ENCODE measurements at places on chromosomes 6 and 20.
A peak's percentile ranks its signal among the peaks of the same experiment; 100 is the strongest.

DNA sequence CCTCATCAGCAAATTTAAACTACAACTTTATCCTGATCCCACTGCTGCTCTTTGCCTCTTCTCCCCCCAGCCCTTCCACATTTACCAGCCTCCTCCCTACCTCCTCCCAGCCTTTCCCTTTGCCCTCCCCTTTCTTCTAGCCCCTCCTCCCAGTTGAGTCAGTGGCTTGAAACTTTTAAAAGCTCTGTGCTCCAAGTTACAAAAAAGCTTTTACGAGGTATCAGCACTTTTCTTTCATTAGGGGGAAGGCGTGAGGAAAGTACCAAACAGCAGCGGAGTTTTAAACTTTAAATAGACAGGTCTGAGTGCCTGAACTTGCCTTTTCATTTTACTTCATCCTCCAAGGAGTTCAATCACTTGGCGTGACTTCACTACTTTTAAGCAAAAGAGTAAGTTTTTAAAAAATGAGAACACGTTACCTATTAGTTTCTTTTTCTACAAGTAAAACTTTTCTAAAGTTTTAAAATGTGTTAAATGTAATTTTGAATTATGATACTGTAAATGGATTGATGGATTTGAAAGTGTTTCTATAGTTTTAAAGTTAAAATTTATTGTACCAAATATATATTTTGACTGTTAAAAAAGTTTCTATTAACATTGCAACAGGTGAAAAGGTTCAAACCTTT, at the start of gene GJA1:
Gene GJA1, plus strand, starts transcription at position 203 of the 626 bp plus-strand sequence. CDS start 11,202 bp downstream, outside the sequence.
- DNase-seq: no peak

- peak; percentile 11 for DNase-seq
Observed at GRCh38 chr20:47220161-47220582, 136.3 kb downstream of the ZMYND8 start.

GRCh38 chr6:143478479-143479062, 28.0 kb downstream of the PEX3 start:
- no peak for DNase-seq

DNA sequence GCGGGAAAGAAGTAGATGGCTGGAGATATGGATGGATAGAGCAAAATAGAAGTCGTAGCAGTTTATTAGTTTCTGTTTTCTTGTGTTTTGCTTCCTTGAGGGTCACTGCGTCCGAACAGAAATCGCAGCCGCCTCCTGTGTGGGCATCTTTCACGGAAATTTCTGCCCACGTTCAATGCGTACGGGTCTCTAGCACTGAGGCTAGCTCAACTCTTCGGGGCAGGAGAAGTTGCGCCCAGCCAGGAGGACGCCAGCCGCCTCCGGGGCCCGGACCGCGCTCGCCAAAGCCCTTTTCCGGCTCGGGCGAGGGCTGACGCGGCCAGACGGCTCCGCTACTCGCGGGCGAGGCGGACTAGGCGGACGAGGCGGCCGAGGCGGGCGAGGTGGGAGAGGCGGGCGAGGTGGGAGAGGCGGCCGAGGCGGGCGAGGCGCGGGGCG, 814 bp downstream of the TFAP2B start:
- no peak for DNase-seq

All from activated naive CD4-positive, alpha-beta T cell (primary cell).